Activated CD4-positive, alpha-beta memory T cell treated with anti-CD3 and anti-CD28 coated beads for 36 hours (primary cell): ENCODE measurements at places on chromosomes 16 and 17. TPM values are rescaled to one million over a fixed set of nuclear protein-coding genes. Genes with fewer than 3 reads are reported as not detected.

DNA sequence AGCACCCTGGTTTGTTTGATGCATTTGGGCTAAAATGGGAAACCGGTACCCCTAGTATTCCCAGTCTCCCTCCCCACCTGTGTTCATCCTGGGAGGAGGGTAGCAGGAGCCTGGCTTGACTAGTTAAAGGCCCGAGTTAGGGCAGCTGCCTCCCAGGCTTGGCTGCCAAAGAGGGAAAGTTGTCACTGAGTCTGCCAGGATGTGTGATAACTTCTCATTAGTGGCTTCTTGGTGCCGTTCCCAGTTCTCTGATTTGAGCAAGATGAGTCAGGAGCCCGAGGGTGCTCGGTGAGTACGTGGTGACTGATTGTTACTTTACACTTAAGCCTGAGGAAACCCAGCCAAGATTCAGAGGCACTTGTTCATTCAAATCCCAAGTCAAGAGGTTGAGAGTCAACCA lies 2.5 kb downstream of the KRT32 start:
- no peak overlapping the region for H3K27ac ChIP-seq
- no peak for DNase-seq
- H3K36me3 ChIP-seq = no peaks in the 10 kb centered on the region

DNA sequence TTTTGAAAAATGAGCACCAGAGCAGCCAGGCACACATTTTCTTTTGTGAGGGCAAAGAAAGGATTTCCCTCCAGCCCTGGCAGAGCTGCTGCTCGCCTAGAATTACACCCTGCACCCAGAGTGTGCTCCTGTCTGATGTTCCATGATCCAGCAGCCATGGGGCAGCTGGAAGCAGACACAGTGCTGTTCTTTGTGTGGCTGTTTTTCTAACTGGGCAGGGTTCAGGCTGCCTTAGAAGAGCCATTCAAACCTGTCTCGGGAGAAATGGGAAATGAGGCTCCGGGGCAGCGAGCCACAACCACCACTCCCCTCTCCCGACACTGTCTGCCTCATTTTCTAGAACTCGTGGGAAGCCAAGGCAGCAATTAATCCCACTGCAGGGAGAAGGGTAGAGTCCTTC lies 28.9 kb downstream of the LITAF start:
- peaks cover 33% of the 10 kb centered on the region for H3K36me3 ChIP-seq
- no peak for DNase-seq
- H3K4me3 ChIP-seq = no peak overlapping the region
- H3K27me3 ChIP-seq = no peaks in the 10 kb centered on the region

GRCh38 chr17:74567397-74567796 lies at the start of gene CD300H:
Gene CD300H, minus strand, starts transcription at chr17:74567509.
- no peak within 1 kb of the TSS for H3K27ac ChIP-seq
- peaks cover 24% of the 10 kb centered on the region for H3K27me3 ChIP-seq
- no peak within 1 kb of the TSS for H3K4me3 ChIP-seq
- no peak for DNase-seq
- no peaks in the 10 kb centered on the region for H3K36me3 ChIP-seq
- peaks cover 11% of the 10 kb centered on the region for H3K4me1 ChIP-seq

DNA sequence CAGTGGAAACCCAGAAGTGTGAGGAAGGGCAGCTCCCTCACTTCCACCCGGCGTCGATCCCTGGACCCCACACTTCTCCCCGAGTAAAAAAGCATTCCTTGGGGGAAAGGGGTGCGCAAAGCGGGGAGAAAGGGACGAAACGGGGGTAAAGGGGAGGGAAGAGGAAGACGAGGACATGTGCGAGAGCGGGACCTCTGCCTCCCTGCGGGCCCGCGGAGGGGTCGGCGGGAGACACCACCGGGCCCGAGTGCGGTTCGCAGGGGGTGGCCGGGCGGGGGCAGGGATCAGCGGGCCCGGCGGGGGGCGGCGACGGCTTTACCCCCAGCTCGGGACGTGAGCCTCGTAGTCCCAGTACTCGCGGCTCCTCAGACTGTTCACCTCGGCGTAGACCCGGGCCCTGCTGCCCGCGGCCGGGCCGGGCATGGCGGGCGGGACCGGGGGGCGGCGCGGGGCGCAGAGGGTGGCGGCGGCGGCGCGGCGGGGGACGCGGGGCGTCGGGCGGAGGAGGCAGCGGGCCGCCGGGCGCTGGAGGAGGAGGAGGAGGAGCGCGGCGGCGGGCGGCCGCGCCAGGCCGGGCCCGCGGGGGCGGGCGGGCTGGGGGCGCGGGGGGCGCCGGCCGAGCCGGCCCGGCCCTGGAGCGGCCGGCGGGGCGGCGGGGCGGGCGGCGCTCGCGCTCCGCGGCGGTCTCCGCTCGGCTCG lies 443 bp downstream of the CSNK2A2 start:
- peak; percentile 16 for DNase-seq
- H3K36me3 ChIP-seq = peaks cover 28% of the 10 kb centered on the region
- H3K4me3 ChIP-seq = peak overlapping the region; percentile 89
- peaks cover 8% of the 10 kb centered on the region for H3K27me3 ChIP-seq

DNA sequence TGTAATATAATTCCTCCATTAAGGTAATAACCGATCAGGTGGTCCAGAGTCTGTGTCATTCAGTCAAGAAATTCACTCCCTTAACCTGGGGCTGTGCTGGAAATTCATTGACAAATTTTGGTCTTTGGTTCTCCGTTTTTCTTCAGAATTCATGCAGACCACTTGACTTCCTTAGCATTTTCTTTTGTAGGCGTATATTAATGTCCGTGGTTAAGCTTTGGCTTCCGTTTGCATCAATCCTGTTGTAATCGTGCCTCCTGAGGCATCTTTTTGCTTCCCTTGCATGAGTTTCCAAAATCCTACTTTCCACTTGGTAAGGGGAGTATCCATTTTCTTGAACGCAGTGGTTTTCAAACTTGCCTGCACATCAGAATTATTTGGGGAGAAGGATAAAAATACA lies 9.0 kb downstream of the LRRC37B start:
- no peak overlapping the region for H3K4me3 ChIP-seq
- peak overlapping the region; percentile 31 for H3K27ac ChIP-seq
- H3K4me1 ChIP-seq = peaks cover 41% of the 10 kb centered on the region
- H3K27me3 ChIP-seq = no peaks in the 10 kb centered on the region

DNA sequence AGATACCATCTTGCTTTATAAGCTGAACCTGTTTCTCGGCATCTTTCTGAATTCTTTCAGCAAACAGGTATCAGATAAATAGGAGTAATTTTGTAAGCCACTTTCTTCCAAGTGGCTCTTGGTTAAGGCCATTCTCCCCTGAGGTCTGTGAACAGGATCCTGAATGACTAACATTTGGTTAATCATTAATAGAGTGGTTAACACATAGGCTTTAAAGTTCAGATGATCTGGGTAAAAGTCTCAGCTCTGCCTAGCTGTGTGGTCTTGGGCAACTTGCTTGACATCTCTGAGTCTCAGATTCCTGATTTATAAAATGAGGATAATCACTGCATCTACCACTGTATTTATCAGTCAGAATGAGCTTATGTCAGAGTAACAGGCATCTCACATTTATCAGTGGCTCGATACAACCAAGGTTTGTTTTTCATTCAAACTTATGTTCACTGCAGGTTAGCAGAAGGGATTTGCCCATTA lies 44.4 kb upstream of the ANKFN1 start:
- DNase-seq = no peak
- no peak overlapping the region for H3K4me3 ChIP-seq

GRCh38 chr17:78532922-78533640 lies 44.1 kb downstream of the DNAH17 start:
- H3K4me3 ChIP-seq = no peak overlapping the region
- DNase-seq = peak; percentile 48
- no peaks in the 10 kb centered on the region for H3K36me3 ChIP-seq
- H3K27me3 ChIP-seq = no peaks in the 10 kb centered on the region
- H3K27ac ChIP-seq = no peak overlapping the region

The GPT2 gene
- total RNA-seq = 20.2 TPM

The HLF gene
- 3.5 TPM for total RNA-seq

The ABCC1 gene
- 50.3 TPM for total RNA-seq

The SLC12A3 gene
- total RNA-seq = not detected

The TAC4 gene
- not detected for total RNA-seq

The NPIPB6 gene
- total RNA-seq = 2.5 TPM

The MFSD6L gene
- not detected for total RNA-seq

The NCOR1 gene
- 104 TPM for total RNA-seq
